ENCODE measurements at places on chromosomes 4 and X.

GRCh38 chr4:71841336-71841735 is 57.5 kb upstream of the GC start:
- no peak for DNase-seq

GRCh38 chr4:110639207-110640090 is 16.6 kb upstream of the PITX2 start:
- DNase-seq, result no peak

- no peak for DNase-seq
These were observed 81.3 kb upstream of the LIMCH1 start for GRCh38 chr4:41456559-41457101.

DNA sequence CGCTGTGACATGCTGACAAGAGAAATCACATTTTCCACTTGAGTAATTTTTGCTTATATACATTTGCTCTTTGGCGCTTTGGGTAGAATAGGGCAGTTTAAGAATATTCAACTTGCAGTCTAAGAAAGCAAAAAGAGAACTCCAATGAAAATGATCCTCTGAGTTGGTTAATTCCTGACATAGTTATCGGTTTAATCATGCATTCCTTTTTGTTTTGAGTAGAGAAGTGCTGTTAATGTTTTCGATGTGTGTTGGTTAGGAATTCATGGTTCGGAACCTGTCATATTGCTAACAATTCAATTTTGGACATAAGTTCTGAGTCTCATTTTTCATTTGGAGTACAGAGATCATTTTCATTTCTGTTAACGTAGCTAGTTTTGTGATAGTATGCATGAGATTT is 700.6 kb upstream of the PITX2 start:
- DNase-seq, result no peak

DNA sequence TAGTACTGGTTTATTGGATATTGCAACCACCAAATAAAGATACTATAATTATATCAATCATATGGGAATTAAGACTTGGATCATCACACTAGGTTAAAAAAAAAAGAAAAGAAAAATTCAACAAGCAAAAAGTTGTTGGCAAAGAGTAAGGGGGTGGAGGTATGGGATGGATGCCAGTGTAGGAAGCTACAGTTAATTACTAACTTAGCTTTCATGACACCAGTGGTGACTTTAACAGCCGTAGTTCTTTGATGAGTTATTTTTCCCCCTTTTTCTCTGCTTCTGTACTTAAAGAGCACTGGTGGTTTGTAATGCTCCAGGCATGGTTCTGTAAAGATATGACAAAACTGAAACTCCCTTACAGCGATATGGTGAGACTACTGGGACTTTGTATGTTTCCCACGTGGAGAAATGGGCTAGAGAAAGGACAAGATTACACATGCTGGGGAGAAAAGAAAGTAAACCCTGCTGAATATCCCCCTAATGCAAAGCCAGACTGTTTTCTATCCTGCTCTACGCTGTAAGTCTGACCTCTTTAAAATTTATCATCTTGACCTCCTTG is 210.8 kb downstream of the SPOCK3 start:
- no peak for DNase-seq

DNA sequence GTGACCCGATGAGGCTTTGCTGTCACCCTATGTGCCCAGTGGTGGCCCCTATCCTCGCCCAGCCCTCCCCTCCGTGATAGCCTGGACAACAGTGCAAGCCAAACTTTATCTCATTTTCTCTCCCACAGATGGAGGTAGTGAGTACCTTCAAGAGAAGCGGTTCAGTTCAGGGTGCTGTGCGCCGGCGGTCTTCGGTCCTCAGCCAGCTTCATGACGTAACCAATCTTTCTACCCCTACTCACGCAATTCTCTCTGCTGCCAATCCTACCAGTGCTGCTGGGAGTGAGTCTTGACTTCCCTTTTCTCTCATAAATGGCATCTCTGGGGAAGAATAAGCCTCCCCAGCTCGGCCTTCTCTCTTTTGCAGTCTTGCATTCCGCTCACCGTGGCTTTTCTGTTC is 29.5 kb downstream of the CCNQ start:
- DNase-seq, result no peak

GRCh38 chr4:82346126-82346525 is 27.7 kb downstream of the HNRNPD start:
- DNase-seq, result no peak

Data from effector CD8-positive, alpha-beta T cell (primary cell).